ENCODE measurements at places on chromosomes 4 and X.

DNA sequence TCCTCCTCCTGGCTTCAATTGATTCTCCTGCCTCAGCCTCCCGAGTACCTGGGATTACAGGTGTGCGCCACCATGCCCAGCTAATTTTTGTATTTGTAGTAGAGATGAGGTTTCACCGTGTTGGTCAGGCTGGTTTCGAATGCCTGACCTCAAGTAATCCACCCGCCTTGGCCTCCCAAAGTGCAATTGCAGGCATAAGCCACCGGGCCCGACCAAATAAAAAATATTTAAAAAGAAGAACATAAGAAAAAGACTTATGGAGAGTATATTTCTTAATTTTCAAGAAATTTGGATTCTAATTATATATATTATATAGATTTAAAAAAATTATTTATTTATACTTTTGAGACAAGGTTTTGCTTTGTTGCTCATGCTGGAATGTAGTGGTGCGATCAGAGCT lies 29.8 kb downstream of the N4BP2 start:
- DNase-seq, result no peak

DNA sequence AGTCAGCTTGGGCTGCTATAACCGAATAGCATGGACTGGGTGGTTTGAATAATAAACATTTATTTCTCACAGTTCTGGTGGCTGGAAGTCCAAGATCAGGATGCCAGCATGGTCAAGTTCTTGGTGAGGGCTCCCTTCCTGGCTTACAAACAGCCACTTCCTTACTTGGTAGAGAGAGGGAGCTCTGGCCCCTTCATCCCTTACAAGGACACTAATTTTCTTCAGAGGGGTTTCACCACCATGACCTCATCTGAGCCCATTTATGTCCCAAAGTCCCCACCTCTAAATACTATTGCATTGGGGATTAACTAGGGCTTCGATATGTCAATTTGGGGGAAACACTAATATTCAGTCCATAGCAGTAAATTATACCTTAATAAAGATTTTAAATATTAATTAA lies 61.8 kb downstream of the CLNK start:
- DNase-seq, result no peak

GRCh38 chrX:38805432-38806389 lies 4.5 kb downstream of the MID1IP1 start:
- peak; percentile 50 for DNase-seq

DNA sequence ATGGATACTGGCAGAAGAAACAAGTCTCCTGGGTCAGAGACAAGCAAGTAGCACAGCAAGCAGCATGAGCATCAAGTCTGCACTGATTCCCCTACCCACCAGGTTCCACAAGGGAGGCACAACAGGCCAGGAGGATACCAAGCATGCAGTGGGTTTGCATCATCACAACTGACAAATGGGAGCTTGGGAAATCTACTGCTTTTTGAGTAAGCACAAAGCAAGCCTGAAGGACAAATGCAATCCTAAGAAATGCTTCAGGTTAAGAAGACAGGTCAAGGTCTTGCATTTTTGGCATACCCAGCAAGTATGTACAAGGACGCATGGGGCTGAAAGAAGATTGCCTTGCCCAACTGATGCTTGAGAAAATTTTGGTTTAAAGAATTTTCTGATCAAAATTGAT lies 279.6 kb downstream of the PDGFC start:
- DNase-seq, result no peak

DNA sequence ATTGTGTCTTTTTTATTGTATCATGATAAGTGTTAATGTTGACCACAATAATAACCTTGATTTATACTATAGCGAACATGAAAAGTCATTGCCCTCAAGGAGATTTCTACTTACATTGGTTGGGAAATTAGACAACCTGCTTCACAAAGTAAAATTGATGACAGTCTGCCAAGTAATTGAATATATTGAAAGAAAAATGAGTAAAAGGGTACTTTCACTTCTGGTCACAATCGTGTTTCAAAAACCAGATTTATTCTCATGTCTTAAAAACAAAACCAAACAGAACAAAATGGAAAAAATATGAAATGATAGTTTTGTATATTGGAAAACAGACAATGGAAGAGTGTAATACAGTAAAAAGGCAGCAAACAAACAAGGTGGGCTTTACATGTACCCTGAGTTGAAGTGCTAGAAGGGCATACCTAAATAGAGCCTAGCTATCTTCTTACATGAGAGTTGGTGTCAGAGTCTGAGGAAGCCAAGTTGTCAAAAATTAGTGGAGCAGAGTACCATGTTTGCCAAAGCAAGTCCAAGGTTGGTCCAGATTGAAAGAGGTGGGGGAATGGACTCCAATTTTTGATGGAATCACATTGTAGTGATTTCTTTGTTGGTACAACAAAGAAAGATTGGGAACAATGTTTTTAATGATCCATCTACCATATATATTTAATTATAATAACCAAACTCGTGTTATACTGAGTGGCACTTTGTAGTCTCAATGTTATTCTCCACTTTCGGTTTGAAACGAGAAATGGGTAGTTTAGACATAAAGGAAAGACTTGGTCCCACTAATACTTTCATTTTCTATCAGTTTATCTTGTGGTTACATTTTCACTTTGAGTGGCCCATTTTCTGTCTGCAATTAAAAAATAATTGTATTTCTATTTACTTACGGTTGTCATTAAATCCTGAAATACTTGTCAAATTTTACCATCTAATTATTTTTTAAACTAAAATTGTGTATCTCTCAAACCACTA lies 775.6 kb downstream of the STIM2 start:
- DNase-seq, result no peak

DNA sequence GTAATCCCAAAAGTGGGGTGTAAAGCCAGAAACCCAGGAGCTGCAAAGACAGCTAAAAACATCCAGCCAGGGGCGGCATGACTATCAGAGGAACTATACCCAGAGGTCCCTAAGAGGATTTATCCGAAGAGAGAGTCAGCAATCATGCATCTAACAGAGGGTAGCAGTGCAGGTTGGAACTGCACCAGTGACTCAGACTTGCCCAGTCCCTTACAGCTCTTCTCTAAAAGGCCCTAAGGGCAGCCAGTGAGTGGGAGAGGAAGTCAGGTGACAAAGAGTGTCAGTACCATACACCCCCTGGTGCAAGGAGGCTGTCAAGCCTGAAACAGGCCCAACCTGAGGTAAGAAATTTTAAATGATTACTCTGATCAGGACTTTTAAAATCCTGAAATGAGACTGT lies 88.1 kb downstream of the CAMK2D start:
- DNase-seq, result no peak

DNA sequence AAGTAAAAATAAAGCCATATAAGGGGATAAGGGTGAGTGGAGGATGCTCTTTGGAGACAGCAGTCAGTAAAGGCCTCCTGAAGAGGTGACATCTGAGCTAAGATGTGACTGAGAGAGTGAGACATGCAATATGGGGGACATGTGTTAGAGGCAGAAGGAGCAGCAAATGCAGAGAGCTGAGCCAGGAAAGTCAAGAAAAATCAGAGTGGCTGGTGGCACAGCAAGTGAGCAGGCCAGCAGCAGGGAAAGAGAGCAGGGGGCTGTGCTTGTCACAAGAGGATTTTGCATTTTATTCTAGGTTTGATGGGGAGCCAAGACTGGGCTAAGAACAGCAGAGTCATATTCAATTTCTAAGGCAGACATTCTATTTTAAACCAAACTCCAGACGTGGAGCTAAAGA lies 394.5 kb downstream of the KCNIP4 start:
- DNase-seq, result no peak

GRCh38 chrX:45952030-45952429 lies 593.2 kb downstream of the ZNF674 start:
- DNase-seq, result no peak

DNA sequence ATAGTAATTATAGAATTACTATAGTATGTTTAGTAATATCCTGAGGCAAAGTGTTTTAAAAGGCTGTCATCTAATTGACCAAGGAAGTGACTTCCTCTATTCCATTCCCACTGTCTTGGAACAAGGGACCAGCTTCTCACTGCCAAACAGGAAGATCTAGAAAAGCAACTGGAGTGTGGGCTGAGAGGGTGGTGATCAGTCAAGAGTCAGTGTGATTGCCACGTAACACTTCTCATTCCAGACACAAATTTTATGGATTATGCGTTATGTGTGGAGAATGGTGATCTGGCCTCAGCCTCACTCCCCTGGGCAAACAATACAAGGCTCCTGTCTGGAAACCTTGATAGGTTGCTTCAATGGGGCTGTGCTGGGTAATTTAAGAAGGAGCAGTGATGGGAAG lies 60.0 kb downstream of the RRAGB start:
- no peak for DNase-seq

- no peak for DNase-seq
Measured at GRCh38 chr4:17155486-17155885, 257.0 kb upstream of the LDB2 start.

GRCh38 chrX:137062915-137063617 lies 29.3 kb upstream of the GPR101 start:
- no peak for DNase-seq

- no peak for DNase-seq
Measured at GRCh38 chr4:5791654-5792053, 80.7 kb downstream of the EVC start.

DNA sequence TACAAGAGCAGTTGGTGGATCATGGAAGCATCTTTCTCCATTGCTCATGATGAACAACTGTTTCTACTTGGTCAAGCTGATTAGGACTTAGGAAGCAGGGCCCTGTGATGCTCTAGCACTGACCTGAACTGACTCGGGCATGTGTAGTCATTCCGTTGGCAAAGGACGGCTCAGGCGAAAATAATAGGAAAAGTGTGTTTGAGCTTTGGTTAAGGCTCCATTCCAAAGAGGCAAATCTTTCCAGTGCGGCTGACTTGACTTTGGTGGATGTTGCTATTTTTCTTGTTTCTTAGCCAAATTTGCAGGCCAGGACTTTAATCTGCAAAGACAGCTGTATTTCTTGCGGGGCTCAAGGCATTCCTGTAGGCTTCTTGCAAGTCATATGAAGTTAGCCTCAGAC lies 39.5 kb downstream of the ZNF518B start:
- DNase-seq, result no peak

GRCh38 chr4:4762909-4763821 lies 96.3 kb upstream of the MSX1 start:
- DNase-seq, result no peak

GRCh38 chr4:25330905-25331808 lies 18.6 kb downstream of the ZCCHC4 start:
- no peak for DNase-seq

- DNase-seq, result no peak
Measured at GRCh38 chrX:118212817-118213183, 96.2 kb upstream of the KLHL13 start.

DNA sequence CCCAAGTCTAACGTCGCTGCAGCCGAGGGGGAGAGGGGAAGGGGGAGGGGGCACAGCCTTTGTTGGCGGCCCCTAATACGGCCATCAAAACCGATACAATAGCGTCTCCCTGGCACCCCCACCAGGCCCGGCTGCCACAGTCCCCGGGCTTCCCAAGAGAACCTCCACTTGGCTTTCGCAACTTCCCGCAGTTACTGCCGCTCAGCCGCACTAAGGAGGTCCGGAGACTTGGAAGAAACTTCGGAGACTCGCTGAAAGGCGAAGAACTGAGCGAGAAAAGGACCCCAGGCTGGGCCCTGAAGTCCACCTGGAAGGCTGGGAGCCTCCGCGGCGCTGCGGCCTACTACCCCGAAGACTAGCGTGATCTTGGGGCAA lies 2.8 kb downstream of the NKX6-1 start:
- DNase-seq, result no peak

- no peak for DNase-seq
Measured at GRCh38 chrX:136546371-136546781, 14.4 kb downstream of the VGLL1 start.

DNA sequence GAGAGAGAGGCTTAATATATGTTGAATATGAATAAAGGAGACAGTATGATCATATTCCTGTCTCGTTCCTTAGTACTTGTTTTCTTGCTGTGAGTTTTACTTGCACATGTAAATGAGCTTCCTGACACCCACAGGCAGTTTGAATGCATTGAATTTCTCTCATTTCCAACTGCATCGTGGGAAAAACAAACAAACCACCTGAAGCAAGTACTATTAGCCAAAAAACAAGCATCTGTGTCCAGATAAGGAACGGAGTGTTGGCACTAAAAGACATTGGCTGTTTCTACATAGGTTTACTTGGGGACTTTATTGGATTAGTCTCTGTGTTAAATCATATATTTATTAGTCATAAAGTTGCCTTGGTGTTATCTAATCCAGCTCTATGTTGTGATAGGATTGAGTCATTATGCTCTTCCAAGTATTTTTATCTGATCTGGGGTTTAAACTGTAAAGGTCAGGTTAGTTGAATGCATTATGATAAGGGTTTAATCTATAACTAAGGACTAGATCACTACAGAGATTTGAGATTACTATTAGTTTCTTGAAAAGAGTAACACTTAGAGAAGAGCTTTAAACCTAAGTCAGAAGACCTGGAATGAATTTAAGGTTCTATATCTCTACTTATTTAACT lies 339.0 kb upstream of the SPANXN4 start:
- no peak for DNase-seq

GRCh38 chr4:37687194-37687562 lies 1.0 kb upstream of the RELL1 start:
- no peak for DNase-seq

DNA sequence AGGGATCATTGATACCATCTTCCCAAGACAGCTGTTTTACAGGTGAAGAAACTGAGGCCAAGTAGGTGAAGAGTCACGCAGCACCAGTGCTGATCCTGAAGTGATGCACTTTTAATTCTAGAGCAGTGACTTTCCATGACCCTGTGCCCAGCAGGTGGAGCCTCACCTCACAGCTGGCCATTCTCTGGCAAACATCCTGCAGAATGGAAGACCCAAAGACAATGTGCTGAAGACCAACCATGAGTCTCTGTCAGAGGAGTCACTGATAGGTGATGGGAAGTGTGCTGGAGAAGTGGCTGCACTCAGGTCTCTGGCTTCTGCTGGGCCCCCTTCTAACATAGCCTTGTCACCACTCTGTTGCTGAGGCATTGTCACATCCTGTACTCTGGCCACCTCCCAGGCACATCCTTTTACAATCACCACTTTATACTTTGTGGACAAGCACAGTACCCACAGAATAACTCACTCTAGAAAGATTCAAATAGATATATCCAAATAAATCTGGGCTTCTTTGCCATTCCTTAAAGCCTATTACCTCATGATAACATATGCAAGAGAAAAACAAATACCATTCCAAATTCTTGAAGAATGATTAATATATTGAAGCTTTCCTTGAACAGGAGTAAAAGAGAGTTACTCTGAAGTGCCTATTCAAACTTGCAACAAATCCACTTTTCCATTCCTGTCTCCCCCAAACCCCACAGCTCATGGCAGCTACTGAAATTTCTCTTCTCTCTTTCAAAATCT lies 64.1 kb upstream of the SCOC start:
- DNase-seq, result no peak
